A673 (cell line): ENCODE measurements at places on chromosomes 1 and 21. TPM values are rescaled to one million over a fixed set of nuclear protein-coding genes. Genes with fewer than 3 reads are reported as not detected.

GRCh38 chr1:64624808-64625207, 120.1 kb upstream of the RAVER2 start:
- H3K27ac ChIP-seq: no peak overlapping the region
- no peak for DNase-seq
- H3K27me3 ChIP-seq: no peaks in the 10 kb centered on the region
- H3K4me1 ChIP-seq: peaks cover 4% of the 10 kb centered on the region

GRCh38 chr1:234613128-234613875, 3.3 kb upstream of the IRF2BP2 start:
- H3K27ac ChIP-seq: peak overlapping the region; percentile 98
- H3K4me1 ChIP-seq: peaks cover 30% of the 10 kb centered on the region
- no peaks in the 10 kb centered on the region for H3K27me3 ChIP-seq
- peak; percentile 12 for DNase-seq
- H3K36me3 ChIP-seq: no peaks in the 10 kb centered on the region

- no peak for DNase-seq
- H3K27me3 ChIP-seq: no peaks in the 10 kb centered on the region
- H3K4me3 ChIP-seq: no peak overlapping the region
- H3K27ac ChIP-seq: no peak overlapping the region
- H3K4me1 ChIP-seq: no peaks in the 10 kb centered on the region
- H3K36me3 ChIP-seq: no peaks in the 10 kb centered on the region
Measured at GRCh38 chr1:193753038-193753756, 566.8 kb upstream of the B3GALT2 start.

GRCh38 chr1:175725684-175726083, 17.7 kb downstream of the TNR start:
- H3K36me3 ChIP-seq: no peaks in the 10 kb centered on the region
- no peak overlapping the region for H3K27ac ChIP-seq
- no peak overlapping the region for H3K4me3 ChIP-seq
- no peaks in the 10 kb centered on the region for H3K4me1 ChIP-seq
- DNase-seq: peak; percentile 52

GRCh38 chr1:3266870-3267549, 187.5 kb upstream of the ARHGEF16 start:
- no peaks in the 10 kb centered on the region for H3K36me3 ChIP-seq
- no peak overlapping the region for H3K4me3 ChIP-seq
- peaks cover 8% of the 10 kb centered on the region for H3K27me3 ChIP-seq

DNA sequence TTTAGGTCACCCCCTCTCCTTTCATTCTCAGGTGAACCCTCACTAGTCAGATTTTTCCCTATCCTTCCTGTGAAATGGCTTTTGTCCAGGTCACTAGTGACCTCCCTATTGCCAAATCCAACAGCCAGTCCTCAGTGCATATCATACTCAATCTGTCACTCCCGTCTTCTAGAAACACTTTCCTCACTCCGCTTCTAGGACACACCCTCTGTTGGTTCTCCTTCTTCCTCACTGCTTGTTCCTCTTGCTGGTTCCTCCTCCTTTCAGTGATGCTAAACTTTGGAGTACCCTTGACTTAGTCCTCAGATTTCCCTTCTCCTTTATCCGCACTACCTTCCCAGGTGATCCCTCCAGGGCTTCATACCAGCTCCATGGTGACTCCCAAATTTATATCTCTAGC, 94.3 kb downstream of the RNF220 start:
- DNase-seq: no peak
- no peaks in the 10 kb centered on the region for H3K36me3 ChIP-seq
- H3K27me3 ChIP-seq: no peaks in the 10 kb centered on the region
- no peak overlapping the region for H3K4me3 ChIP-seq

DNA sequence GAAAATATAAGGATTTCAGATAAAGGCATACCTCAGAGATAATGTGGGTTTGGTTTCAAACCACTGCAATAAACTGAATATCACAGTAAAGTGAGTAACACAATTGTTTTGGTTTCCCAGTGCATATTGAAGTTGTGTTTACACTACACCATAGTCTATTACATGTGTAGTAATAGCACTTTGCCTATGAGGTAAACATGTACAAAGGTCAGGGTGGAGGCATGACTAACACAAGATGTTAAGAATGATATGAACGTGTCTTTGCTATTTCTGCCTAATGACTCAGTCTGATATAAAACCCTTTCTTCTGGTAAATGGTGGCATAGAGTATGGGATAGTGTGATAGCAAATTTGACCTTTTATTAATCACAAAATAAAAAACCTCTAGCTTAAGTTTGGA, 621.5 kb upstream of the ADGRL2 start:
- no peaks in the 10 kb centered on the region for H3K4me1 ChIP-seq
- no peak overlapping the region for H3K4me3 ChIP-seq
- H3K36me3 ChIP-seq: no peaks in the 10 kb centered on the region

DNA sequence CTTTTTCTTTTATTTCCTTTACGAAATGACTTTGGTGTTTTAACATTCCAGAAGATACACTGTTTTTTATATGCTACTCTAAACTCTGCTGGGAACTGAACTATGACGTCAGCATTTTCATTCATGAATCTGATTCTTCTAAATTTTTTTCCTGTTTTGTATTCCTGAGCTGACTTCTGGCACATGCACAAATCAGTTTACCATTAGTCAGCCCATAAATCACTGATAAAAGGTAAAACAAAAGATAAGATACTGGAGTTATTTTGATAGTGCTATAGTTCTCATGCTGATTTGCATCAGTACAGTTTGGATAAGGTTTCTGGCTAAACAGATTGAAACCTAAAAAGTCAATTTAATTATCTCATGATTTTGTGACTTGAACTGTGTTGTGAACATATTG, 10.4 kb downstream of the CAMTA1 start:
- no peak overlapping the region for H3K4me3 ChIP-seq
- no peaks in the 10 kb centered on the region for H3K36me3 ChIP-seq
- no peaks in the 10 kb centered on the region for H3K27me3 ChIP-seq
- no peak overlapping the region for H3K27ac ChIP-seq

- H3K27ac ChIP-seq: no peak overlapping the region
- H3K36me3 ChIP-seq: no peaks in the 10 kb centered on the region
- H3K4me1 ChIP-seq: no peaks in the 10 kb centered on the region
- no peak overlapping the region for H3K4me3 ChIP-seq
- H3K27me3 ChIP-seq: peaks cover 23% of the 10 kb centered on the region
Measured at GRCh38 chr1:153359241-153359640, 1.6 kb downstream of the S100A9 start.

DNA sequence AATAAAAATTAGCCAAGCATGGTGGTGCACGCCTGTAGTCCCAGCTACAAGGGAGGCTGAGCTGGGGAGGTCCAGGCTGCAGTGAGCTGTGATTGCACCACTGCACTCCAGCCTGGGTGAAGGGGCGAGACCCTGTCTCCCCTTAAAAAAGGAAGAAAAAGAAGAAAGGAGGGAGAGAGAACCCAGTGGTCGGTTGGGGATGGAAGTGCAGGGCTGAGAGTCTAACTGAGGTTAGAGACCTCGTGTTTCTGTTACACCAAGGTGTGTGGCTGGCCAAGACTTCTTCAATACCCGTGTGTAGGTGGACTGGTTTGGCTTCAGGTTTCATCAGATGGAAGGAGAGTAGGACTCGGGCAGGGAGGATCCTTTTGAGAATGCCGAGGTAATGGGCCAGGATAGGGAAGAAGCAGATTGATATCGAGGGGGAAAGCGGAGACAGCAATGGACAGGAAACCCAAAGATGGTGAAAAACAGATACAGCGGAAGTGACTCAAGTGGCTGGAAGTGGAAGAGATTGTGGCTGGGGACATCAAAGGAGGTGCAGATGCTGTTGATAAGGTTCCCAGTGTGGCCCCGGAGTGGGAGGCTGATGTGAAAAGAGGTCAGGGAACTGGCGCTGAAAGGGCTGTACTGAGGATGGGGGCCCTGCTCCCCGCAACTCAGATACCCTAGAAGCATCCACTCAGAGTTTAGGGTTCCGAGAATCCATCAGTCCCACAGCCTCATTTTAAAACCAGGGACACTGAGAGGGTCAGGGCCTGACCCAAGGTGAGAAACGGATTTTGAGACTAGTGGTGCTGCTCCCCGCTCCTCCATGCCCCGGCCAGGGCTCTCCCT, 681 bp upstream of the UBXN10 start:
- peaks cover 71% of the 10 kb centered on the region for H3K27me3 ChIP-seq
- no peak for DNase-seq
- H3K27ac ChIP-seq: no peak overlapping the region
- no peaks in the 10 kb centered on the region for H3K4me1 ChIP-seq

- no peaks in the 10 kb centered on the region for H3K27me3 ChIP-seq
- peak overlapping the region; percentile 99 for H3K4me3 ChIP-seq
- peaks cover 5% of the 10 kb centered on the region for H3K36me3 ChIP-seq
- peaks cover 13% of the 10 kb centered on the region for H3K4me1 ChIP-seq
- no peak for DNase-seq
Measured at GRCh38 chr1:202958544-202959275, 598 bp upstream of the ADIPOR1 start.

- no peak overlapping the region for H3K4me3 ChIP-seq
- H3K27me3 ChIP-seq: no peaks in the 10 kb centered on the region
- H3K36me3 ChIP-seq: no peaks in the 10 kb centered on the region
- no peak overlapping the region for H3K27ac ChIP-seq
Measured at GRCh38 chr1:19564366-19564765, 79.0 kb upstream of the CAPZB start.

- no peak overlapping the region for H3K27ac ChIP-seq
- H3K36me3 ChIP-seq: no peaks in the 10 kb centered on the region
- H3K4me1 ChIP-seq: peaks cover 14% of the 10 kb centered on the region
- no peak overlapping the region for H3K4me3 ChIP-seq
Measured at GRCh38 chr1:212752252-212752933, 39.2 kb downstream of the NSL1 start.

GRCh38 chr1:7089497-7089896, 304.2 kb downstream of the CAMTA1 start:
- no peaks in the 10 kb centered on the region for H3K4me1 ChIP-seq
- peaks cover 61% of the 10 kb centered on the region for H3K27me3 ChIP-seq
- no peak overlapping the region for H3K4me3 ChIP-seq
- no peak for DNase-seq
- no peaks in the 10 kb centered on the region for H3K36me3 ChIP-seq
- H3K27ac ChIP-seq: no peak overlapping the region

DNA sequence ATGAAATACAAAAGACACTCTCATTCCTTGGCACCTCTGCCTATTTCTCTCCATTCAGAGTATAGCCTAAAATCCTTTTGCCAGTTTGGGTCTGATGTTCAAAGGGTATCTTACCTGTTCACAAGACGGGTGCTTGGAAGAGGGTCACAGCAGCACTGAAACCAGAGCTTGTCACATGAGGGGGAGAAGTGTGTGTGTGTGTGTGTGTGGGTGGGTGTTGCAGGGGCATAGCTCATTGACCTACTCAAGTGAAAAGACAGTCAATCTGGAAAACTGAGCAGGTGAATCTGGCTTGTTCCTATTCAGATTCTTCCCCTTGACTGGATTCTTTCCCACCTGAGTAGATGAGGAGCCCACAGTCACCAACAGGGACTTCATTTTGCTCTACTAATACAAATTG, 63.9 kb downstream of the KCTD3 start:
- no peak for DNase-seq
- H3K4me1 ChIP-seq: peaks cover 5% of the 10 kb centered on the region
- H3K27me3 ChIP-seq: no peaks in the 10 kb centered on the region

DNA sequence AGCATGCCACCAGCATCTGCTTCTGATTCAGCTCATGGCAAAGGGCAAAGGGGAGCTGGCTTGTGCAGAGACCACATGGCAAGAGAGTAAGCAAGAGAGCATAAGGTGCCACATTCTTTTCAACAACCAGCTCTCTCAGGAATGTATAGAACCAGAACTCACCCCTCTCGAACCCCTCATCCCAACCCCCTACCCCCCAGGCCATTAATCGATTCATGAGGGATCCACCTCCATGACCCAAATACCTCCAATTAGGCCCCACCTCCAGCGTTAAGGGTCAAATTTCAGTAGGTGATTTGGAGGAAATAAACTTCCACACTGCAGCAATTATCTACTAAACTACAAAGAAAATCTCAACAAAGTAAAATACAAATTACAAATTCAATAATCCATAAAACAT, 32.2 kb upstream of the LRRC7 start:
- H3K4me3 ChIP-seq: no peak overlapping the region
- H3K27ac ChIP-seq: no peak overlapping the region
- H3K4me1 ChIP-seq: no peaks in the 10 kb centered on the region
- DNase-seq: no peak

DNA sequence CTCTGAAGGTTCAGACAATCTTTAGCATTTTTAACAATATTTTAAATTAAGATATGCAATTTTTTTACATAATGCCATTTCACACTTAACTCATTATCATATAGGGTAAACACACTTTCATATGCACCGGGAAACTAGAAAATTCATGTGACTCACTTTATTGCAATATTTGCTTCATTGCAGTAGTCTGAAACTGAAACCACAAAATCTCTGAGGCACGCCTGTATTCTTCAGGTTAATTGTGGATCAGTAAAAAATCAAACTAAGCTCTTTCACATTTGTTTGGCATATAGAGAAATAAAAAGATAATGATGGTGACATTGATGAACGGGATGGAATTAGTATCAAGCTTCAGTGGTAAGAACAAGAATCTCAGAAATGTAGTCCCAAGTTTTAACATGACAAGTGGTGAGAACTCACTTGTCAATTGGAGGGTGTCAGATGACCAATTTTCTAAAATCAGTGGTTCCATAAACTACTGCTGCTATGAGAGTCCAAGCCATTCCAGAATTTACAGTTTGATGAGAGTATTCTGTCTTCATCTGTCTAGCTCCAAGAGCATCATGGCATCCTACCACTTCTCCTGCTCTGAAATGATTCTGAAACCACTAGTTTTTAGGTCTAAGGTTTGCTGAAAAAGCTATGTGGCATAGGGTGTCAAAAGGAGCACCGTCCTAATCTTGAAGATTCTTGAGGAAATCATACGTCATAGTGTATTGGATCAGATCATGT, 281.0 kb downstream of the PTPRC start:
- DNase-seq: no peak
- no peaks in the 10 kb centered on the region for H3K27me3 ChIP-seq
- no peak overlapping the region for H3K4me3 ChIP-seq
- peak overlapping the region; percentile 2 for H3K27ac ChIP-seq

The S100A7 gene
- total RNA-seq: not detected in 2 replicates

The NOL9 gene
- 48.5 and 55.6 TPM in 2 replicates for total RNA-seq
